ENCODE measurements at places on chromosomes 16 and 17.
A peak's percentile ranks its signal among the peaks of the same experiment; 100 is the strongest.

DNA sequence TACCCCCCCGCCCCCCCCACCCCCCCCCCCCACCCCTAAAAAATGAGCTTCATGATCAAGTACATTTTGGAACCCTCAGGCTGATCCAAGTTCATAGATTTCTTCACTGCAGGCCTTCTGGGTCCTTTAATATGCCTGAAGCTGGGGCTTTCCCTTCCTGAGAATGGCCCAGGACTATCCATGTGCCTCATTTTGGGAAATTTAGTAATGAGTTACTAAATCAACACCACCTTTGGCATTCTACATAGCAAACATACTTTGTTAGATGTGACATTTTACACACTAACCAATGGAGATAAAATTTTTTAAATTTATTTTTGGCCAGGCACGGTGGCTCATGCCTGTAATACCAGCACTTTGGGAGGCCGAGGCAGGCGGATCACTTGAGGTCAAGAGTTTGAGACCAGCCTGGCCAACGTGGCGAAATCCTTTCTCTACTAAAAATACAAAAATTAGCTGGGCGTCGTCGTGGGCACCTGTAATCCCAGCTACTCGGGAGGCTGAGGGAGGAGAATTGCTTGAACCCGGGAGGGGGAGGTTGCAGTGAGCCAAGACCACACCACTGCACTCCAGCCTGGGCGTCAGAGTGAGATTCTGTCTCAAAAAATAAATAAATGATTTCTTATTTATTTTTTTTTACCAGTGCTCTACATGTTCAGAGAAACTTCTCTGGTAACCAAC, 14.0 kb downstream of the HERPUD1 start:
- peak; percentile 44 for DNase-seq

DNA sequence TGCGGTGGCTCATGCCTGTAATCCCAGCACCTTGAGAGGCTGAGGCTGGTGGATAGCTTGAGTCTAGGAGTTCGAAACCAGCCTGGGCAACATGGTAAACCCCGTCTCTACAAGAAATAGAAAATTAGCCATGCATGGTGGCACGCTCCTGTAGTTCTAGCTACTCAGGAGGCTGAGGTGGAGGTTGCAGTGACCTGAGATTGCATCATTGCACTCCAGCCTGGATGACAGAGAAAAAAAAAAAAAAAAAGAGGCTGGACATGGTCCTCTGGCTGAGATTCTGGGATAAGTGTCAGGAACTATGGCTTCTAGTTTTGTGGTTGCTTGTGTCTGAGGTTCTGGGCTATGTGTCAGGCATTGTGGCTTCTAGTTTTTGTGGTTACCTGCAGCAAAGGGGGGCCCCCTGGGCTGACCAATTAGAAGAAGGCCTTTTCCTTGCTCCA, 7.0 kb downstream of the KSR1 start:
- peak; percentile 86 for DNase-seq

- DNase-seq, result peak; percentile 22
These were observed 362.6 kb downstream of the CNTNAP4 start for GRCh38 chr16:76639685-76640289.

- no peak for DNase-seq
These were observed 52.0 kb upstream of the AMZ2 start for GRCh38 chr17:68195667-68196393.

DNA sequence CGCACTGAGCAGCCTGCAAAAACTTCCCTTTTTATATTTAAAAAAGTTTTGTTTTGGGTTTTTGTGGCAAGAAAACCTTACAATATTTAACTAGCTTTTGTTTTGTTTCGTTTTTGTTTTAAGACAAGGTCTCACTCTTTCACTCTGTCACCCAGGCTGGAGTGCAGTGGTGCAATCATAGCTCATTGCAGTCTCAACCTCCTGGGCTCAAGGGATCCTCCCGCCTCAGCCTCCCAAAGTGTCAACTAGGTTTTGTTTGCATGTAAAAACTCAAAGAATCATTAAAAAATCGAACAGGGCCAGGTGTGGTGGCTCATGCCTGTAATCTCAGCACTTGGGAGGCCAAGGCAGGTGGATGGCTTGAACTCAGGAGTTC, 77.9 kb upstream of the FA2H start:
- no peak for DNase-seq

- no peak for DNase-seq
These were observed 5.8 kb downstream of the ZNF18 start for GRCh38 chr17:11991461-11991860.

- peak; percentile 13 for DNase-seq
These were observed 1.1 kb downstream of the NDEL1 start for GRCh38 chr17:8436844-8437171.

GRCh38 chr17:1083451-1084187, 86.7 kb downstream of the TIMM22 start:
- DNase-seq, result no peak

DNA sequence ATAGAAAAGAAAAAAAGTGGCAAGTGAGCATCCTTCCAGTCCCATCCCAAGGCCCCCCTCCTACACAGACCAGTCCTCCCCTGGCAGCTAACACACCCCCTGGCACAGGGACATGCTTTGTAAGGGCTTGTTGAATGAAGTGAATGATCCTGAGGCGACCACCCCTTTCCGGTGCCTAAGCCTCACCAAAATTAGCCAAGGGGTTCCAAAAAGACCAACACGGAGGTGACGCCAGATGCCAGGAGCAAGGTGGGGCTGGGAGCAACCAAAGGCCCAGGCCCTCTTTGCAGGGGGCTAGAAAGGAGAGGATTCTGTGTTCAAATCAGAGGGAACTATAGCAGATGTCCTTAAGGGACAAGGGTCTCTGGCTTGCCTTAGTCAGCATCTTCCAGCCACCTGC, 5.5 kb downstream of the KRT35 start:
- DNase-seq, result no peak

DNA sequence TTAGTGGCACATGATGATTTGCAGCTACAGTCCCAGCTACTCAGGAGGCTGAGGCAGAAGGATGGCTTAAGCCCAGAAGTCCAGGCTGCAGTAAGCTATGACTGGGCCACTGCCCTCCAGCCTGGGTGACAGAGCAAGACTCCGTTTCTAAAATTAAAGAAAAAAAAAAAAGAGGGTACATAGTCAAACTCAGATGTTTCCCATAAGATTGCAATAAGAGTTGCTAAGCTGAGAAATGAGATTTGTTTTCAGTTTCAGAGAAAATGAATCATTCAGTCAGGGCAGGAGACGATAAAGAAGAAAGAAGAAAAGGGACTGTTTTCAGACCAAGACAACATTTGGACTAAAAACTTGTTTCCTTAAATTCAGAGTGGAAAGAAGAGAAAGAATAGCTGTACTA, 30.2 kb upstream of the PHLPP2 start:
- DNase-seq, result no peak

DNA sequence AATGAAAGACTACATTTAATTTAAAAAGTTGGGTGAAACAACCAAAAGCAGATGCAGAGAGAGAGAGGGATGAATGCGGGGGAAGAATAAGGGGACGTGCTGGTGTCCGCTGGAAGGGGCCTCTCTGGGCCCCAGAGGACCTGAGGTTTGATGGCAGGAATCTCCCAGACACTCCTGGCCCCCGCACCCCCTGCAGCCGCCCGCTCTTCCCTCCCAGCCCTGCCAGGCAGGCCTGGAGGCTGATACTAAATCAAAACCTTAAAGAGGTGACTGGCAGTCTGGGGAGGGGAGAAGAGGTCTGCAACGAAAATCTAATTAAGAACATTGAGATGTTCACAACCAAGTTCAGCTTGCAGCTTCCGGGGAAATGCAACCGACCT, 2.4 kb downstream of the FOXL1 start:
- DNase-seq, result no peak

- DNase-seq, result no peak
These were observed 6.3 kb upstream of the ITGA3 start for GRCh38 chr17:50049636-50050035.

DNA sequence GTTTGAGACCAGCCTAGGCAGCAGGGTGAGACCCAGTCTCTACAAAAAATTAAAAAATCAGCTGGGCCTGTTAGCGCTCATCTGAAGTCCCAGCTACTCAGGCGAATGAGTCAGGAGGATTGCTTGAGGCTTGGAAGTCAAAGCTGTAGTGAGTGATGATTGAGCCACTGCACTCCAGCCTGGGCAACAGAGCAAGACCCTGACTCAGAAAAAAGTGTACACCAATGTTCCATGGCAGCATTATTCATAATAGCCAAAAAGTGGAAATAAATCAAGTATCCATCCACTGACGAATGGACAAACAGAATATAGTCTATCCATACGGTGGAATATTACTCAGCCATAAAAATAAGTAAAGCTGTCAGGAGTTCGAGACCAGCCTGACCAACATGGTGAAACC, 2.6 kb downstream of the NMRAL1 start:
- DNase-seq, result no peak

GRCh38 chr17:14833201-14833785, 431.8 kb downstream of the PMP22 start:
- no peak for DNase-seq

DNA sequence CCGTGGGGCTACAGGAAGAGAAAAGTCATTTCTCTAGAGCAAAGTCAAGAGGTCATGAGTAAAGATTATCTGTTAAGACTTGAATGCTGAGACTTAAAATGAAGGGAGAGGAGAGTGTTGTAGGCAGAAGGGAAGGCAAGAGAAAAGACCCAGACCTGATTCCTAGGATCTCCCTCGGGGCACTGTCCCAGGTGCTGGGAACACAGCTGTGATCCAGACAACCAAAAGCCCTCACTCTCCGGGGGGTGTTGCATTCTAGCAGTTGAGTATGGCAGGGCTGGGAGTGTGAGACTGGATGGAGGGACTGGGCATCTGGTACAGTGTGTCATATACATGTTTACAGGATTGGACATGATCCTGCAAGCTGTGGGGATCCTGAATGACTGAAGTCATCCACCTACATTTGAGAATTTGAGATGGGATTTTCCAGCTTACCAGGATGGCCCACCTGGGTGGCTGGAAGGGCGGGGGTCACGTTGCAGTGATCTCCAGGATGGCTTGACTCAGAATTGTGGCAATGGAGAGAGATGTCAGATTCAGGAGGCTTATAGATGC, 29.1 kb downstream of the ARSG start:
- DNase-seq, result no peak

DNA sequence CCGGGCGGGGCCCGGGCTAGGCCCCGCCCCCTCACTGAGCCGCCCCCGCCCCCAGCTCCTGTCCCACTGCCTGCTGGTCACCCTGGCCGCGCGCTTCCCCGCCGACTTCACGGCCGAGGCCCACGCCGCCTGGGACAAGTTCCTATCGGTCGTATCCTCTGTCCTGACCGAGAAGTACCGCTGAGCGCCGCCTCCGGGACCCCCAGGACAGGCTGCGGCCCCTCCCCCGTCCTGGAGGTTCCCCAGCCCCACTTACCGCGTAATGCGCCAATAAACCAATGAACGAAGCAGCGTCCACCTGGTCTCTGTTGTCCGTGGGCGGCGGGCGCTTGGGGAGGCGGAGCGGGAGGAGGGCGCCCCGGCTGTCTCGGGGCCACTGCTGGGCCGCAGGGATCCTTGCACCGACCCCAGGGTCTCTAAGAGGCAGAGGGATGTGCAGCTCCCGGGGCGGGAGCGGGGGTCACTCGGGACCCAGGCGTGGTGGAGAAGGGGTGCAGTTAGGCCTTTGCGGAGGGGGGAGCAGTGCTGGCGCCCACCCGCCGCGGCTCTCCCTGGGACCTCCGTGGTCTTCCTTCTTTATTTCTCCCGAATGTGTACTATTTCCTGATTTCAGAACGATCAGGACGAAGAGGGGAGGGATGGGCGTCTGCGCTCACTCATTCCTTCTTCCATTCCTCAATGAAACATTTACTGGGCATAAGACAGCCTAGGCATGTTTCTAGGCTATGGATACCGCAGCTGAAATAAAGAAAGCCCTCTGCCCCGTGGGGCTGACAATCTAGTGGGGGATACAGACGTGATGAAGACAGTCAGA, 2.0 kb downstream of the HBZ start:
- DNase-seq, result no peak

DNA sequence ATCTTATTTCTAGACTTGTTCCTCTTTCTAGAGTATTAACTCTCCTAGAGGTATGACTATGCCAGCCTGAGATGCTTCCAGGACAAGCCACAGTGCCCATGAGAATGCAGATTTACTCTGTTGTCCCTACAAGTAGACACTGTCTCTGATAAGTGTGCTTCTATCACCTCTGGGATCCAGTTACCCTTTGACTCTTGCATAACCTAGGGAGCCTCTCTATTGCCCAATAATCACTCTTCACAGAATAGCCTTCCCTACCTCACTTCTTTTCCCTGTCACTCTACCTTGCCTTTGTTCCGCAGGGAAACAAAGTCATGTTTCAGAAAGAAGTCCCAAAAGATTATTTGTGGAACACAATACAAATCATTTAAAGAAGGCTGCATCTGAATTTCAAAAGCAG, 1.6 kb upstream of the KRT34 start:
- DNase-seq, result no peak

DNA sequence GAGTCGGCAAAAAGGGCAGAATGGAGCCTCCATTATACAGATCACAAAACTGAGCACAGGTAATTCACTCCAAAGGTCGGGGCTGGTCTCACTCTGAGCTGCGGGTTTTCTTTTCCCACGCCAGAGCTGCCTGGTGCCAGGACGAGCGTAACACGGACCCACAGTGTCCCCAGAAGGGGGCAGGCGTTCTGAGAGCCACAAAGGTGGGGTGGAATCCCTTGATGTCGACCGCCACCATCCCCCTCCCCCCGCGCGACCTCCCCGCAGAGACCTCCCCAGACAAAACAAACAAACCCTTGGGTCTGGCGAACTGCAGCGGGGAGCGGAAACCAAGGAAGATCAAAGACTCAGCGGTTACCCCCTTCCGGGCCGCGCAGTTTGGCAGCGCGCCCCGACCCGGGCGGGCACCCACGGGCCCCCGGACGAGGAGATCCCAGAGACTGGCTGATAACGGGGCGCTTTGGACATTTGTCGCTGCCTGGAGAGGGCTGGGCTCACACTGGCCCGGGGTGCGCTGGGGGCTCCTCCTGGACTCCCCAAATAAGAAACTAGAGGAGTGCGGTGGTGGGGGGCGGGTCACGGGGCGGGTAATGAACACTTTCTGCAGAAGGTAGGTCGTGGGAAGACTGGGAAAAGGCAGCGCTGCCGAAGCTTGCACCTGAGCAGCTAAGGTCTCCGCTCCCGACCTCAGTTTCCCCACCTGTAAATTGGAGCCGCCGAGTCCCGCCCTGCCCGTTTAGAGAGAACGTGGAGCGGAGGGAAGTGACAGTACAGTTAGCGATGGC, 664 bp upstream of the NKD1 start:
- peak; percentile 7 for DNase-seq
